ENCODE measurements at places on chromosomes 7 and 10. TPM values are rescaled to one million over a fixed set of nuclear protein-coding genes. Genes with fewer than 3 reads are reported as not detected.

KIN gene
- 25.2 TPM for polyA plus RNA-seq

CPVL gene
- polyA plus RNA-seq: 11.6 TPM

DNA sequence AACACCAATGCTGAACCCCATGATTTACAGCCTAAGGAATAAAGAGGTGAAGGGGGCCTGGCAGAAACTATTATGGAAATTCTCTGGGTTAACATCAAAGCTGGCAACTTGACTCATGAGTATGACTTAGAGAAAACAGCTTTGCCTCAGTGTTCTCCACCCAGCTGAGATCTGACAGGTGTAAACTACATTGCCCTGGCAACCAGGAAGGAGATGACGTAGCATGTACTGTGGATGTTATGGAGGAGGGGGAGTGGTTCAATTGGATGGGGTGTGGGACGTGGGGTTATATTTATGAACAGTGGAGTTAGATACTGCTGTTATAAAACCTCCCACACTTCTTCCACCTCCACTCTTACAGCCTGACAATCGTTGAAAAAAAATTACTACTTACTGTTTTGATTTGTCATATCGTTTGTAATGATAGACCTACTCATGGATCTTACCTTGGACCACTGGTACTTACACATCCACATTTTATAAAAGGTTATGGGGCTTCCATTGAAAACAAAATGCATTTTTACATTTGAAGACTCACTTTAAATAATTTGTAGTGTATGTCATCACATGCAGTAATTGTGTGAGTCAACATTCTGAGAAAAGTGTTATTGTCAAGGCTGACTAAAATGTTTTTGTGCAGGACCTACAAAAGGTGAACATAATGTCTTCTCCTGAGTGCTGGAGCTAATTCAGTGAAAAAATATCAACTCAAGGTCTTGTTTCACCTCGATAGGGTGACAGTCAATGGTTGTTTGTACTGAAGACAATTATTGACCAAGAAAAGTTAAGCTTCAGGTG lies 6.4 kb downstream of the OR2F1 start:
- DNase-seq: no peak

GRCh38 chr10:101647255-101647654 lies 47.7 kb downstream of the FBXW4 start:
- DNase-seq: no peak

- DNase-seq: no peak
Measured at GRCh38 chr10:31751051-31751737, 177.4 kb downstream of the ARHGAP12 start.

TRPV6 gene
- 8.2 TPM for polyA plus RNA-seq

ENKUR gene
- 6.9 TPM for polyA plus RNA-seq

DNA sequence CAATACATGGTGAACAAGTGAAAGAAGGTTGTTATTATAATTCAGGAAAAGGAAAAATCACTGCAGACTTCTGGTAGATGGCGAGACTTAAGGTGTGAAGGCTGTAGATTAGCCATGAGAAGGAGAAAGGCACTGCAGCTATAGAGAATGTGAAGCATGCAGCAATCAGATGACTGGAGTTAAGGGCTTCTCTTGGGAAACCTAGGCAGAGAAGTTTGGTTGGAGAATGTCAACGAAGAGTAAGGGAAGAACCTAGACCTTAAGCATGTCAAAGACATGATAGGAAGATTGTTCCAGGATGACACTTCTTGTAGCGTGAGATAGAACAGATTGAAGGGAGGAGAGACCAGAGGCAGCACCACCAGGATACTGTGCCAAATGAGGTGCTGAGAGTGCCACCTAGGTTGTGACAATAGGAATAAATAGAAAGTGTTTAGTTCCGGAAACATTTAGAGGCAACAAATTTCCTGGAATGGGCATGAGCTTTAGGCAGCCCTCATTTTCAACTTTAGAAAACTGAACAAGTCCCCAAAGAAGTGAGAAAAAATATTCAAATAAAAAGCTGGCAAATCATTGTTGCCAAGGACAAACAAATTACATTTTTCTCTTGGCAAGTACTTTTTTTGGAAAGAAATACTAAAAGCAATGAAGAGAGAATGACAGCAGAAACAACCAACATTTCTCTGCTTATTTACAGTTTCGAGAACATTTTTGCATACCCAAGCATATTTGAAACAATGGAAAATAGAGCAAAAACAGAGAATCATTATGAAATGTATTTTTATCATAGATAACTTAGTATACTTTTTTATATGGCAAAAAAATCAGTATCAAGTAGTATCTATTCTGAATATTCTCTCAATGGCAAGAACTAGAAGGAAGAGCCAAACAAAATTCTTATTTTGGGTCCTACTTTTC lies 4.9 kb downstream of the LRRC17 start:
- DNase-seq: no peak

CFAP58 gene
- 1.6 TPM for polyA plus RNA-seq

CDK14 gene
- 34.1 TPM for polyA plus RNA-seq

- peak; percentile 44 for DNase-seq
Measured at GRCh38 chr7:69599286-69599954, 1.1 kb downstream of the AUTS2 start.

DNA sequence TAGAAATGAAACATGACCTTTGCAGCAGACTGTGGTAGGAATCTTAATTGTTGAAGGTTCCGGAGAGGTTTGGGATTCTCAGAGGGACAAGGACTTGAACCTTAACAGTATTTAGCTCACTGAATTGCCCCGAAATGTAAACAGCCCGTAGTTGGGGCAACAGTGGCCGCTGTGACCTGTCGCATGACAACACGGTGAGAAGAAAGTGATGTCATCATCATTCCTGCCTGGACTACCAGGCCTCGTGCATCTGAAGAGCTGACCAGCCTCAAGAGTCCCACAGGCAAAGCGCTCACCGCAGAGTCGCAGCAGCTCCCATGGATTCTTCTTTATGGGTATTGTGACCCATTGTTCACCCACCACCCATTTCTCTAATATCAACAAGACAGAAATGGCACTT lies 250.6 kb downstream of the KLF6 start:
- no peak for DNase-seq

GRCh38 chr7:90705391-90706071 lies 109.4 kb downstream of the CDK14 start:
- no peak for DNase-seq

DNA sequence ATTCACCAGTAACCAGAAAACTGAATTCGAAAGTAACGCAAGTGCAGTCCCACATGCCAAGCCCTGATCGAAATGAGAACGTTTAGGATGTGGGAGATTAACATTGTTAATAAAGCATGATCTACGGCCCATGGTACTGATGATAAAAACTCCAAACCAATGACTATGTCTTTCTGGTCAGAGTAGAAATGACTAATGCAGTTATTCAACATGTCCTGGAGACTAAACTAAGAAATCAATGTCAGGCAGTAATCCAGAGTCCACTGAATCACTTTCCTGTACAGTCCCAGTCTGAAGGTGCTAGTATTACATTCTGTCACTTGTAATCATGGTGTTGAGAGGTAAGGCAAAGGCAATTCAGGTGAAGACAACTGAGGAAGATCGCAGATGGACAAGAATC lies 14.4 kb downstream of the NPSR1 start:
- DNase-seq: no peak

- no peak for DNase-seq
Measured at GRCh38 chr10:77520995-77521394, 116.6 kb downstream of the KCNMA1 start.

- peak; percentile 68 for DNase-seq
Measured at GRCh38 chr7:106166651-106167342, 54.7 kb upstream of the SYPL1 start.

- no peak for DNase-seq
Measured at GRCh38 chr7:19560111-19560883, 148.5 kb downstream of the POLR1F start.

GRCh38 chr10:131946321-131946751 lies 35.4 kb downstream of the BNIP3 start:
- no peak for DNase-seq

GRCh38 chr10:131363416-131363815 lies 51.9 kb upstream of the TCERG1L start:
- DNase-seq: peak; percentile 45

DNA sequence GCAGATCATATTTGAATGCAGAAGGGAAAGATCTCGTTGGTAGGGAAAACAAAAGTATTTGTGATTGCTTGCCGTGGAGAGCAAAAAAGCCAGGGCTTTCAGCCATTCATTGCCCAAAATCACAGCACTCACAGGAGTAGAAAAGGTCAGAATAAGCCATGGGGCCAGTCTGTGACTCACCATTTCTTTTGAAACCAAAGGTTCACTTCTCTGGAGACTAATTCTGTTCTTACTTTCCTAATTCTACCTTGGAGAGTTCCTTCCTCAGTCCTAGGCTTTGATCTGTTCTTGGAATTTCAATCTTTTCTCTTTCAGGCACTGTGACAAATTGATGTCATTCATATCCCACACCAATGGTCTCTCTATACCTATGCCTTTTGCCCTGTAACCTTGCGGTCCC lies 54.1 kb upstream of the FAM180A start:
- DNase-seq: no peak

- DNase-seq: no peak
Measured at GRCh38 chr10:64786989-64787388, 1265.8 kb downstream of the REEP3 start.

DNA sequence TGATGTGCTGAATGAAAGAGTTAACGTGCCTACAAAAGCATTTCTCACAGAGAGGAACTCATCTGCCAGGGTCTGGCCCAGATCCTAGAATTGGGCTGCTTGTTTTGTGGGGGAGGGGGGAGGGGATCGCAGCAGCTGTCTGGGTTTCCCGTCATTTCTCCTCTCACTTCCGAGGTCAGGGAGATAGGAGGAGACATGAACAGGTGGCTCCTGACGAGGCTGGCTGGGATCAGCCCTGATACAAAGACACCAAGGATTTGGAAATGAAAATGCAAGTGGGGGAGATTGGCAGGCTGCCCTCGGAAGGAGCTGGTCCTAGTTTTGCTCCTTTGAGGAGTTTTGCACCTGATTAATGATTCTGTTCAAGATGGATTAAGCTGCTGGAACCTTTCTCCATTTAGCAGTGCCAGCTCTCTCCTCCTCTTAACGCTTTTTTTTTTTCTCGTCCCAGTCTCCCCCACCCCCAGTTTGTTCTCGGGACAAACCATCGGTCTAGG lies 86.8 kb upstream of the KMT2C start:
- no peak for DNase-seq

DNA sequence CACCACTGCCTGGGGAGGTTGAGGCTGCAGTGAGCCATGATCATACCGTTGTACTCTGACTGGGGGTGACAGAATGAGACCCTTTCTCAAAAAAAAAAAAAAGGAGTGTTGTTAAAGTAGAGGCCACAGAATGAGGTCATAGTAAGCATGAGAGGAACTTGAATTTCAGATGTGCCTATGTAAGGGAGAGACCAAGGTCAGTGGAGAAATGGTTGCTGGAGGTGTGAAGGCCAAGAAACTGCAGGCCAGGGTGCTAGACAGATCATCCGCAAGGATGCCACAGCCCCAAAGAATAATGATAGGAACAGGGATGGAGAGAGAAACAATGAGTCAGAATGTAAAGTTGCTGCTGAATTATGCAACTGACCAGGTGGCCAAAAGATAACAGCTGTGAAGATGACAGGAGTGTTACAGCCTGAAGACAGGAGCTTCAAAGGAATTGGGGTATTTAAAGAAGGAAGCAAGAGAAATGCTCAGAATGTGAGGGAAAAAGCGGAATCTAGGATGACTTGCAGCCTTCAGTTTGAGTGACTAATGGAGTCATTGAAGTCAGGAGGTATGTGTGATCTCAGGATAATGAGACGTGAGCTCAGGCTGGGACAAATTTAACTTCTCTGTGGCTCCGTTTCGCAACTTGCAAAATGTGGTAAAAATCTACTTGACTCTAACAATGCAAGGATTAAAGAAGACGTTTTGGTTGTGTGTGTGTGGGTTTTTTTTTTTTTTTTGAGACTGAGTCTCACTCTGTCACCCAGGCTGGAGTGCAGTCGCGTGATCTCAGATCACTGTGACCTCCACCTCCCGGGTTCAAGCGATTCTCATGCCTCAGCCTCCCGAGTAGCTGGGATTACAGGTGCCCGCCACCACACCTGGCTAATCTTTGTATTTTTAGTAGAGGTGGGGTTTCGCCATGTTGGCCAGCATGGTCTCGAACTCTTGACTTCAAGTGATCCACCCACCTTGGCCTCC lies 22.2 kb downstream of the TYW1B start:
- DNase-seq: no peak

WNT8B gene
- polyA plus RNA-seq: 0.12 TPM

ZNF789 gene
- 56.5 TPM for polyA plus RNA-seq

HTRA1 gene
- polyA plus RNA-seq: 57.2 TPM

STK31 gene
- 1.3 TPM for polyA plus RNA-seq

DNA sequence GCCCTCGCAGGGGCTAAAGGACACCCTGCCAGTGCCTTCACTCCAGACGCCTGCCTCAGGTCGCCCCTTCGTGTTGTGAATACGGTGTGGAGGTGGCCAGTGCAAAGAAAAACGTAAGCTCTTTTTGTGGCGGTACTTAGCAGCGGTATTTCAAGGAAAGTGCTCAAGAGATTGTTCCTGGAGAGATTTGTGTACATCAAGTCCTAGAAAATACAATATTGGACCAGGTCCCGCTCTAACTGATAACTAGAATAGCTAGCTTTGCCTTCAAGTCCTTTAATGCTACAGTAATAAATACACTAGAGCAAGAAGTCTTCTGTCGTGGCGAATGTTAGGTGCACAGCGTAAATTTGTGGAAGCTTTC lies 689 bp downstream of the PLCE1 start:
- DNase-seq: no peak

NUDCD3 gene
- 95.3 TPM for polyA plus RNA-seq

DNA sequence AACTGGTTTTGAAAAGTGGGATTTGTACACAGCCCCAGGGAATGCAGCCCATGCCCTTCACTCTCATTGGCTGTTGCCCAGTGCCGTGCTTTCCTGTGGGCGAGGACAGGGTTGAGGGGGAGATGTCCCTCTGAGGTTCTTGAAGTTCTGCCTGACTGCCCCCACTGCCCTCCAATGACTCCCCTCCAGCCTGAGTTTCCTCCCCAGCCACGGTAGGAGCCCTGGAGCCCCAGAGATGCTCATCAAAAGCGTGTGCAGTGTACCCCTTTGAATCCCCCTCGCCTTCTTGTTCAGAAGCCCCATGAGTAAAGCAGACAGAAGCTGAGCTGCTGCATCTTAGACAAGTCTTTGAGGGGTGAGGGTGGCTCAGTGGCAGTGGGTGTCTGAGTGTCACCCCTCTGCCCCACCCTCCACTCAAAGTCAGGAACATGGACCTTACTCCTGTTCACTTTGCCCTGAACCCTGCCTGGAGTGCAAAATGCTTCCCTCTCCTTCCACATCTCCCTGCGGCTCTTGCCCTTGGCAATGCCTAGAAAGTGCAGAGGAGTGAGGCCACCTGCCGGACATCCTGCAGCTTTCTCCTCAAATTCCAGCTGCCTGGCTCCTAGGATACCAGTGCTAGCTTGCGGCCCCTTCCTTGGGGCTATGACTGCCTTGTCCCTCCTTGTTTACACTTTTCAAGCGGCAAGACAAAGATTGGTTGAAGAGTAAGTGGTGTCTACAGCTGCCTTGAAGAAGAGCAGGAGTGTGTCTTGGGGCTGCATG lies 19.9 kb downstream of the FAM241B start:
- no peak for DNase-seq

TRIM50 gene
- polyA plus RNA-seq: 0.24 TPM

- DNase-seq: no peak
Measured at GRCh38 chr10:124025152-124025551, 68.2 kb downstream of the CHST15 start.
